D721Med (cell line): ENCODE measurements at places on chromosomes 11 and 22.
A peak's percentile ranks its signal among the peaks of the same experiment; 100 is the strongest.

DNA sequence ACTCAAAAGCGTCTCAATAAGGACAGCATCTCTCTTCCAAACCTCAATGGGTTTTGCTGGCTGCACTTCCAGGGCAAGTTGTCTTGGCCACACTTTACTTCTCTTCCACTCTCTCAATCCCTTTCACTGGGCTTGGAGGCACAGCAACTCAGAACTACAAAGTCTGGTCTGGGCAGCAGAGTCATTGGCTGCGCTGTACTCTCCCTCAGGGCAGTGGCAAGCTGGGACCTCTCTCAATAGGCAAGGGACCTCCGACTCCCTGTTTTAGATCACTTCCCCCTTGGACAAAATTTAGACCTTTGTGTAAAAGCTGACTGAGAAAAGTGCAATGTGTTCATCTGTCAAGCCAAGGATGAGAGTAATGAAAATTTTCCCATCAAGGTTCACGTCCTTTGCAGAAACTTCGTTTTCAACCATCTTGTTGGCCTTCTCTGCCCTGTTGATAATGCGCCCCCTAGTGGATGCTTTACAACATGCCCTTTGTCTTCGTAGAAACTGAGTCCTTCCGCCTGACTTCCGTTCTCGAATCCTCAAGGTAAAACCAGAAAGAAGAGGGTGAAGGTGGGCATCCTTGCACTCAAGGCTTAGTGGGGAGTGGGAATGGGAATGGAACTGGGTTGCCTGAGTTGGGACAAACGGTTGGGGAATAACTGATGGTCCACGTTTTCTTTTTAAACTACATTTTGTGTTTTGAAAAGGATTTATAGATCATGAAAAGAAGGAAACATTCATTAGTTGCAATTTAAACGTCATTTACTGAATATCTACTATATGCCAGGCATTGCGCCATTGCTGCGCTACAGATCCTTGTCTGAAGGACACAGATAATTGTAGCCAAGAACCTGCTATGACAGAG is 99.1 kb downstream of the CD44 start:
- DNase-seq, result no peak

DNA sequence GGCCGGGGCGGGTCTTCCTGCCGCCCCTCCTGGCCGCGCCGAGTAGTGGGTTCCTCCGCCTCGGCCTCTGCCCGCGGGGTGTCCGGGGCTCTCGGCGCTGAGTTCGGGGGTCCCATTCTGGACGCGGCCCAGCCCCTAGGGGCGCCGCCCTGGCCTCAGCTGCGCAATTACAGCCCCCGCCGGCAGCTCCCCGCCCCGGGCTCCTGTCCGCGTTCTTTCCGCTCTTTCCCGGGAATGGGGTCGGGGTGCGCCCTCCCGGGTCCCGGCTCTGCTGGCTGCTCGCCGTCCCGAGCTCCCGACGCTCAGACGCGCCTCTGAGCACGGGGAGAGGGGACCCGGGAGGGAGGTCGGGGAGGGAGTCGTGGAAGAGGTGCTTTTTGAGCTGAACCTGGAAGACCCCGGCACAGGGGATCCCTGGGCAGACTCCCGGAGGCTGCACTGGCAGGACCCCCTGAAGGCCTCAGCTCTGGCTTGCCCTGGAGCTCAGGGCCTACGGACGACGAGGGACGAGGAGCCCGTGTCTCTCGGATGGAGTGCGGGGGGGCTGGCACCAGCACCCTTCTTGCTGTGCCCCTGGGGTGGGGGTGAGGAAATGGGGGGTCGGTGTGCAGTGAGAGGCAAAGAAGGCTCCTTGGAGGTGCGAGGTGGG is 558 bp downstream of the TSPAN4 start:
- DNase-seq, result no peak

DNA sequence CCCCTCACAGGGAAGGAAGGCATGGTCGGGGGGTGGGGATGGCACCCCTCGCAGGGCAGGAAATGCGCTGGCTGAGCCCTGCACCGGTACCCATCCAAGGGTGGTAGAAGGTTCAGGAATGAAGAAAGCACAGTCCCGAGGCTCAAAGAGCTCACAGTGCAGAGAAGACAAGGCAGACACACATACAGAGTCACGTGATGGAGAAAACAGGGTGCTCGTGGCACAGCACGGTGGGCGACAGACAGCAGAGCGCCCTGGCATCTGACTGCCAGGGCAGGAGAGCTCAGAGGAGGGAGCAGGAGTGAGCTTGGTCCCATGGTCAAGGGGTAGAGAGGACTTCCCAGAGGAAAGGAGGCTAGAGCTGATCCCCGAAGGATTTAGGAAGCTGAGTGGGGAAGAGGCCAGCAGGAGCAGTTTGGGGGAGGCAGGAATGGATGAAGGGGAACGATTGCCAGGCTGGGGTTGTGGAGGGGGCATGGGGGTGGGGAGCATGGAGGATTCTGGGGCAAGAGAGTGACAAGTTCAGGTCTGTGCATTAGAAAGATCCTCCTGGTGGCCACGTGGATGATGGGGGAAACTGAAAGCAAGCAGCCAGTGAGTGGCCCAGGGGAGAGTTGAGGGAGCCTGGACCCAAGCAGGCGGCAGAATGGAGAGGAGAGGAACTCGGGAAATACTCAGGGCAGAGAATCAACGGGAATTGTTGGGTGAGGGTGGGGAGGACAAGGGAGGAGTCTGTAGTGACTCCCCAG is 43.9 kb downstream of the PDE2A start:
- DNase-seq, result no peak

- DNase-seq, result no peak
These were observed 905.7 kb upstream of the TENM4 start for GRCh38 chr11:80346353-80347059.

GRCh38 chr22:44330188-44330743 is 17.5 kb upstream of the SHISAL1 start:
- no peak for DNase-seq

GRCh38 chr22:29480512-29481264 is 670 bp downstream of the NEFH start:
- peak; percentile 70 for DNase-seq

DNA sequence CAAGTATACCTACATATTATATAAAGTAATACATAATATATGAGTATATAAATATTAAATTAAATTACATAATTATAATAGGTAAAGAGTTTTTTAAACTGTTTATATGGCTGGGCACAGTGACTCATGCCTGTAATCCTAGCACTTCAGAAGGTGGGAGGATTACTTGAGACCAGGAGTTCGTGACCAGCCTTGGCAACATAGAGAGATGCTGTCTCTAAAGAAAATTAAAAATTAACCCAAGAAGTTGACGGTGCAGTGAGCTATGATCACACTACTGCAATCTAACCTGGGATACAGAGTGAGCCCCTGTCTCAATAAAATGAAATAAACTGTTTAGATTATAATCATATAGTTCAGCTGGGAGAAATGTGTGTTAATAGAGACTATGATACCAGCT is 363.0 kb downstream of the DDX10 start:
- DNase-seq, result no peak

DNA sequence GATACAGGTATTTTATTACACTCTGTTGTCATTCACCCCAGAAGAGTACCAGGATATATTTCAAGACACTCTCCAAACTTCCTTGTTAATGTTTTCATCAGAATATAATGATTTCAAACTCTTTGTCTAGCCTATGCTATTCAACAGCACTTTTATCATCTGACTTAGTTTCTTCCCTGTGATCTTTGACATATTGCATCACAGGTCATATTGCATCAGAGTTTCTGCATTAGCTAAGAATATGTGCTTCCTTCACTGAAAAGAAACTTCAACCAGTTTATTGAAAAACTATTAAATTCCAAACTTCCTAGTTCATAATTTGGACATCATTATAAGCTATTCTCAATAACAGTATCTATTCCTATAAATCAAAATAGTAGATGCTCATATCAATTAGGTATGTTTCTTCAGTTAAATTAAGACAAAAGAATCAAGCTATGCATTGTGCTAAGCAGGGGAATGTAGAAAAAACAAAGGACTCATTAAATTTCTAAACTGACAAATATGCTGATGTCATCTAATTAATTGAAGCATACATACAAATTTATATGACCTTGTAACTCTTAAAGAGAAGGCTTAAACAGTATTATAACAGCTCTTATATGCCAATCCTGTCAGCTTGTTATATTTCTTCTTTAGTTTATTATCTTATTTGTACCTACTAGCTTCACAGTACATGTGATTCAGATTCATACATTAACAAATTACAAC is 361.8 kb upstream of the LUZP2 start:
- DNase-seq, result no peak

DNA sequence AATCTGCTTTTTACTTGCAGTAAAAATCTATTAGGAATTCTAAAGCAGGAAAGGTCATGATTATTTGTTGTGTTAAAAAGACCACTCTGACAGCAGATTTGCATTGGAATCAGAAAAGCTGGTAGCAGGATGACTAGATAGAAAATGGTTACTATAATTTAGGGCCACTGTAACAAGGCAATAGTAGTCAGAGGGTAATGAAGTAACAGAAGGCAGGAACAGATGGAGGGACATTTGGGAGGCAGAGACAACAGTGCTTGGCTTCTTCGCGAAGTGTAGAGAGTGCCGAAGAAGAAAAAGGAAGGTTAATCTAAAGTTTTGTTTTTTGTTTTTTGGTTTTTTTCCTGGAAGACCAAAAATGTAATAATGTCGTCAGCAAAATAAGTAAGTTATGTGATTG is 129.8 kb upstream of the SLC5A12 start:
- DNase-seq, result no peak

- no peak for DNase-seq
These were observed 1012.1 kb downstream of the OPCML start for GRCh38 chr11:132520199-132520598.

DNA sequence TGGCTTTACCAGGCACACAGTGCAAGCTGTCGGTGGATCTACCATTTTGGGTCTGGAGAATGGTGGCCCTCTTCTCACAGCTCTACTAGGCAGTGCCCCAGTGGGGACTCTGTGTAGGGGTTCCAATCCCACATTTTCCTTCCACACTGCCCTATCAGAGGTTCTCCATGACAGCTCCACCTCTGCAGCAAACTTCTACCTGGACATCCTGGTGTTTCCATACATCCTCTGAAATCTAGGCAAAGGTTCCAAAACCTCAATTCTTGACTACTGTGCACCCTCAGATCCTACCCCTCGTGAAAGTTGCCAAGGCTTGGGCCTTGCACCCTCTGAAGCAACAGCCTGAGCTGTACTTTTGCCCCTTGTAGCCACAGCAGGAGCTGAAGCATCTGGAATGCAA is 108.1 kb downstream of the SOX6 start:
- no peak for DNase-seq

GRCh38 chr11:94909371-94909820 is 64.0 kb downstream of the CWC15 start:
- DNase-seq, result no peak

DNA sequence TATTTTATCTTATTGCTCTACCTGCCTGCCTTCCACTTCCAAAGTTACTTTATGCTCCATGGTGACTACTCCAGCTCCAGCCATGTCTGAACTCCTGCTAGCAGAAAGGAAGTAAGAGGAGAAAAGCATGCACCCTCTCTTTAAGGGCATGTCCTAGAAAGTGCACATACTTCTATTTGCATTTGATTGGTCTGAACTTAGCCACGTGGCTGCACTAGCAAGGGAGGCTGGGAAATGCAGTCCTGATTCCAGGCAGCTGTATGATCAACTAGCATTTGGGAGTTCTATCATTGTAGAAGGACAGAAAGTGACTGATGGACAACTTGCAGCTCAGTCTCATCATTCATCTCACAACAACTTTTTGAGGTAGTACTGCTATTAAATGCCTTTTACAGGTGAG is 515.7 kb downstream of the BUD13 start:
- no peak for DNase-seq

- no peak for DNase-seq
These were observed 20.2 kb downstream of the IGLL5 start for GRCh38 chr22:22907551-22908494.

DNA sequence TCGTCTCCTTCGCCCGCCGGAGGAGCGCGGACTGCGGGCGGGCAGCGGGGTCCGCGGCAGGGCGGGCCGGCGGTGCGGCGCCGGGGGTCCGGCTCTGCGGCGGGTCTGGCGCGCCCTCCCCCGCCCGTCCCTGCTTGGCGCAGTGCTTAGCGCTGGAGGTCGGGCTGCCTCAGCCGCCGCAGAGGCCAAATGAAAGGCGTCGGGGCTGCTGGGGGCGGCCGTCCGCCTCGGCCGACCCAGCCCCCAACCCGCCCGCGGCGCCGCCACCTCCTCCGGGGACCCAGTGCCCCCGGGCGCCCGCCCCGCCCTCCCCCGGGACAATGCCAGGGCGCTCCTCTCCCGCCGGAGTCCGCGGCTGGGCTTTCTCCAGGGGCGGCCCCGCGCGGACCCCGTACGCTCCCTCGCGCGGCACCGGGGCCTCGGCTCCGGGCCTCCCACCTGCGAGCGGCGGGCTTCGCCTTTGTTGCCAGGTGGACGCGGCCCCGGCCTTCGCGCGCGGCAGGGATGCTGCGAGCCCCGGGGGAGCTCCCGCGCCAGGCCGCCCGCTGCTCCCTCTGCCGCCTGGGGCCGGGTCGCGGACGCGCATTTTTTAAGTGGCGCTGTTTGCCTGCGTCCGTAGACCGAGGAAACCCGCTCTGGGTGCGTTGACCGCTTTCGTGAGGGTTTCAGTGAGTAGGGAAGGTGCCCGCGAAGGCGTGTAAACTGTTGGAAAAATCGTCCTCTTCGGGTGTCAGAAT is 583 bp downstream of the APLP2 start:
- no peak for DNase-seq

DNA sequence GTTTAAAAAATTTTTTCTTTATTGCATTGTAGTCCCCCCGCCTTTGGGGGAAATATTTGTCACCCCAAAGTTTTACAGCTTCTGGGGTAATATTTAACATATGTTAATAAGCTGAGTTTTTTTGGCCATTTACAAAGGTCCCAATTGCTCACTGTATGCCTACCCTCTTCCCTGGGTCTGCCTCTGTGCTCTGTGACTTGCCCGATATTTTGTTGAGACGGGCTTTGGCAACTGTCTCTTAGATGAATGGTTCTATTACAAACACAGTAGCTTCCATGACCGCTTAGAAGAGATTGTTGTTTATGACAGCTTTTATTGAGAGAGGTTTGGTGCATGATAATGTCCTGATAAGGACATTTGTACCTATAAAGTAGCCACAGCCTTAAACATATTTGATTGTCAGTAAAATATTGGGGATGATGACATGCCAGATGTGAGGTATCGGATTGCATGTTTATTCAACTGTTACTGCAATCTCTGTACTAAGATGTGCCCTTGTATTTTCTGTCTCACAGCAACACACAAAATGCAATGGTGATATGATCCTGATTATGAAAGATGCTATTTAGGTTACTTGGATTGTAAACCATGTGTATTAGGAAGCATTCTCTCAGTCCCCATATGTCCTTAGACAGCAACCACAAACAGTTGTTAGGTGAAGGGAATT is 103.1 kb downstream of the TEAD1 start:
- DNase-seq, result no peak

GRCh38 chr22:19721330-19722177 is 1.8 kb upstream of the GP1BB start:
- no peak for DNase-seq

DNA sequence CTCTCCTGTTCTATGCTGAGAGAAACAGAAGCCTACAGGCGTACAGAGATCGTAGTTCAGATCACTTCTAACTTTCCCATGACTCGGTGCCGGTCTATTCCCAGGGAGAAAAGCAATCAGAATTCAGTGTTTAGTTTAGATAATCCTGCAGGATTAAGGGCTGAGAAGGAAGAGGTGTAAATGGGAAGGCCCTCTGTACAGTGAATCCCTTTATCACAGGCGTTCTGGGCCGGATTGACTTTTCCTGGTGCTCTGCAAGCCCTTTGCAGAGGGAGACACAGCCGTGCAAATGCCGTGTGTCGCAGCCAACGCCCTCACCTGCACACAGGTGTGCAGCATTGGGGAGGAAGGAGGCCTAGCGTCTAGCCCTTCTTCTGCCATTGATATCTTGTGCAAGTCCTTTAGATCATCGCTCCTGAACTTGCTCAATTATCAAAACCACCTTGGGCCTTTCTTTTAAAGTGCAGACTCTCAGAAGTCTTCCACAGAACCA is 90.6 kb downstream of the DSCAML1 start:
- DNase-seq, result no peak
